Immature natural killer cell (primary cell): ENCODE measurements at places on chromosomes 2 and 18. TPM values are rescaled to one million over a fixed set of nuclear protein-coding genes. Genes with fewer than 3 reads are reported as not detected.
A peak's percentile ranks its signal among the peaks of the same experiment; 100 is the strongest.

DNA sequence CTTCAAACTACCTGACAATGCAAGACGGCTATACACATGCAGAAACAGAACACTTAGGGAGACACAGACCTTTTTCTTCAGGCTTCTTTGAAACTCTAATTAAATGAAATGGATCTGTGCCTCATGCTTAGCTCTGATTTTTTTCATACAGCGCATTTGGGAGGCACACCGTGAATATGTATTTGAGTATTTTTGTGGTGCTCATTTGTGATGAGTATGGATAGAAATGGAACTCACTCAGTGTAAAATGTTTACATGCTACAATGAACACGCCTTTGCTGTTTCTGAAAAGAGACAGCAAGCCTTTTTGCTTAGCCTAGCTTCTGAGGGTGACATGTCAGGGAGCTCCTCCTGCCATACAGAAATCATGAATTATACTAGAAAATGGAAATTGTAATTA, 113.3 kb downstream of the FSHR start:
- no peaks in the 10 kb centered on the region for H3K4me1 ChIP-seq
- H3K27ac ChIP-seq, result no peak overlapping the region
- no peak for DNase-seq
- H3K4me3 ChIP-seq, result no peak overlapping the region

DNA sequence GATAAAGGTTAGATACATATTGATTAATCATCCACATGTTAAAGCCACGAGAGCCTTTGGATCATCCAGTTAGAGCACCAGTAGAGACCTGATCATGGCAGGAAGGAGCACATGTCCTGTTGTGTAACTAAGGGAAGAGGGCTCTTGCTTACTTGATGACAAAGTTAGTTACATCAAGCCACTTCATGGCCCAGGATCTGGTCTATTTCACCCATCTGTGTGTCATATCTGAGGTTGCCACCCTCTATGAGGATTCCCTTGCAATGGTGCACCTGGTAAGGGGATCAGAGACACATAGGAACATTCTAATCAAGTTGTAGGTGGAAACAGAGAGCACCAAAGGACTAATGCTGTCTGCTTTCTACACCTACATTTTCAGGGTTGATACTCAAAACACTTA, 6.7 kb downstream of the ANKAR start:
- no peaks in the 10 kb centered on the region for H3K27me3 ChIP-seq
- H3K4me3 ChIP-seq, result no peak overlapping the region
- H3K36me3 ChIP-seq, result peaks cover 23% of the 10 kb centered on the region
- no peak for DNase-seq

DNA sequence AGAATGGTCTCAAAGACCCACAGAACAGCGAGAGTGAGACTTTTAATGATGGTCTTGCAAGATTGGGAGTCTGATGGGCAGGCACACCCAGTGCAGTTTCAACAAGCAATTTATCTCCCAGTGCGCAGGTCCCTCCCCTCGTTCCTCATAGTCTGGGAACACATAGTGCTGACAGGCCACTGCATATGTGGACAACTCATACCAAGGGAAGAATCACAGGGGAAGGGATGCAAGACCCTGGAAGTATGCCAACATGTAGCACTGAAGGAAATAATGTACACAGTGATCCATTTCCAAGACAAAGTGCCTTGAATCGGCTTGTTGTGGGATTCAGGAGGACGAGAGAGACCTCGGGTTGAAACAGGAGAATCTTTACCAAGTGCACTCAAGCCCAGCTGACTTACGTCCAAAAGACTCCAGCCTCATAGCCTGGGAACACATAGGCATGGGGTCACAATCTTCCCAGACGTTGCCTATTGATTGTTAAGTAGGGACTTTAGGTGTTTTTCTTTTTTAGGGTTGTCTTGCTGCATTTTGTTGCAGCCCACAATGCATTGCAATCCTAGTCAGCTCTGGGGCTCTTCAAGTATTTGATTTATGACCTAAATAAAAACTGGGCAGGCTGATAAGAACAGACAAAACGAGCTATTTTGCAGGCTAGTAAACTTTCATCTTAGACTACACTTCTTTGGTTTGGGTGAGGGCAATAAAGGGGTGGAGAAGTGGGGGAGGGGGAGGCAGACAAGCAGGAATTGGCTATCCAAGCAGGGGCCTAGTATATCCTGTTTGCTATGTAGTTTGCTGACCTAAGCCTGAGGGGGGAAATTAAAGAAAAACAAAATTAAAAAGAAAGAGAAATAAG, 24.7 kb upstream of the SERPINB5 start:
- no peak overlapping the region for H3K27ac ChIP-seq
- no peak for DNase-seq
- no peaks in the 10 kb centered on the region for H3K4me1 ChIP-seq
- H3K36me3 ChIP-seq, result no peaks in the 10 kb centered on the region
- no peak overlapping the region for H3K4me3 ChIP-seq

GRCh38 chr18:32021756-32022564, 3.3 kb downstream of the RNF125 start:
- peak overlapping the region; percentile 70 for H3K4me3 ChIP-seq
- DNase-seq, result no peak
- H3K27ac ChIP-seq, result peak overlapping the region; percentile 94
- peaks cover 5% of the 10 kb centered on the region for H3K36me3 ChIP-seq
- H3K4me1 ChIP-seq, result peaks cover 76% of the 10 kb centered on the region

DNA sequence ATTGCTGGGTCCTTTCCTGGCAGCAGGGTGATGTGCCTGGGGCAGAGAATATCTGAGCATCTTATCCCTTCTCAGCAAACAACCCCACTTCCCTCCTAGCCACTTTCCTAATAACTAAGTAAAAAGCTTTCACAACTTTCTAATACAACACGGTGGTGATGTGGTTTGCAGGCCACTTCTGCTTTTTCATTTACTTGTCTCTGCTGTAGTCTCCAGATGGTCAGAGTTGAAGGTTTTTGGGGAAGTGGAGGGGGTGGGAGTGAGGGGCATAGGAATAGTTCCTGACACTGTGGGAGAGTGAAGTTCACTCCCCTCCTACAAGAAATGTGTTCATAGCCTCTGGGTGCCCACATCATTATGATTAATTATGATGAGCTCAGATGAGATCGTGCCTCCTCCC, 11.6 kb downstream of the OXER1 start:
- no peak for DNase-seq
- H3K4me1 ChIP-seq, result peaks cover 28% of the 10 kb centered on the region
- H3K4me3 ChIP-seq, result no peak overlapping the region

GRCh38 chr2:45293182-45293581, 283.9 kb upstream of the SIX2 start:
- H3K36me3 ChIP-seq, result no peaks in the 10 kb centered on the region
- no peaks in the 10 kb centered on the region for H3K4me1 ChIP-seq
- H3K27ac ChIP-seq, result no peak overlapping the region
- H3K4me3 ChIP-seq, result no peak overlapping the region
- DNase-seq, result no peak

DNA sequence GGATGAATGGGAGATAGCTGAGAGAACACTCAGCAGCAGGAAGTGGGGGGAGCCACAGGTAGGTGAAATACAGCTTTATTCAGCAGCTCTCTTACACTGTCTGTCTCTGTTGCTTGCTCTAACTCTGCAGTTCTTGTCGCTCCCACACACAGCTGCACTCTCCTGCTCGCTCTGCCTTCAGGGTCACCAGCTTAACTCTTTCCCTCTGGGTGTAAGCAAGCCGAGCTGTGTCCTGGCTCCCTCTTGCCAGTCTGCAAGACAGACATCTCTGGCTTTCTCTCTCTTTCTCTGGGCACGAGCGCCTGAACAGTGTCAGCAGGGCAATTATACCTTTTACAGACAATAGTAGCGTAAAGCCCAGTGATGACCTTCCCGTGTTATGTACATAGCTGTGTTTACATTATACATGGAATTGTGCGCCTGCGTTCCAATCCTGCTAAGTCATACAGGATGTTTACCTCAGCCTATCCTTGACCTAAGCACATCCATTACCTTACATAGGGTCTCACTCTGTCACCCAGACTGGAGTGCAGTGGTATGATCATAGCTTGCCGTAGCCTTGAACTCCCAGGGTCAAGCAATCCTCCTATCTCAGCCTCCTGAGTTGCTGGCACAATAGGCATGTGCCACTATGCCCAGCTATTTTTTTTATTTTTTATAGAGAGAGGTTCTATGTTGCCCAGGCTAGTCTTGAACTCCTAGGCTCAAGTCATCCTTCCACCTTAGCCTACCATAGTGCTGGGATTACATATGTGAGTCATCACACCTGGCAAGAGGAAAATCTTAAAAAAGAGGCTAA, 57.8 kb upstream of the CHN1 start:
- no peak for DNase-seq
- no peak overlapping the region for H3K4me3 ChIP-seq
- no peaks in the 10 kb centered on the region for H3K27me3 ChIP-seq
- peaks cover 11% of the 10 kb centered on the region for H3K4me1 ChIP-seq

DNA sequence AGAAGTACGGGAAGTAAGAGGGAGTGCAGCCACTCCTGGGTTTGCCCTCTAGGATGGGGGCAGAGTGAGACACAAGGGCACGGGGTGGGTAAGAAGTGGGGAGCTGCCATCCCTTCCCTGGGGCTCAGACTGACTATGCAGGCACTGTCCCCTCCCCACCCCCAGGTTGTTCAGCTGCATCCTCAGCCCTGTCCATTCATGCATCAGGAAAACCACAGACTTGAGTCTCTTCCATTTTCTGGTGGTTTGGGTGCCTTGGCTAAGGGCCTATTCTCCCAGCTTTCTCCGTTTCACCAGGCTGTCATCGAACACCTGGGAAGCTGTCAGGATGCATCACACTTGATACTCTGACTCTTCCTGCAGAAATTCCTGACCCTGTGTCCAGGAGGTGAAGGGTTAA, 111.9 kb downstream of the TFCP2L1 start:
- no peak overlapping the region for H3K4me3 ChIP-seq
- no peak for DNase-seq
- H3K27ac ChIP-seq, result no peak overlapping the region
- no peaks in the 10 kb centered on the region for H3K4me1 ChIP-seq
- H3K36me3 ChIP-seq, result peaks cover 6% of the 10 kb centered on the region
- H3K27me3 ChIP-seq, result peaks cover 9% of the 10 kb centered on the region

- no peaks in the 10 kb centered on the region for H3K4me1 ChIP-seq
- H3K27ac ChIP-seq, result no peak overlapping the region
- no peaks in the 10 kb centered on the region for H3K27me3 ChIP-seq
- no peak for DNase-seq
- H3K4me3 ChIP-seq, result no peak overlapping the region
Measured at GRCh38 chr18:41410006-41410405, 545.0 kb upstream of the PIK3C3 start.

- no peak overlapping the region for H3K4me3 ChIP-seq
- H3K4me1 ChIP-seq, result no peaks in the 10 kb centered on the region
- no peak for DNase-seq
- no peak overlapping the region for H3K27ac ChIP-seq
- no peaks in the 10 kb centered on the region for H3K36me3 ChIP-seq
Measured at GRCh38 chr2:204234879-204235278, 298.3 kb downstream of the ICOS start.

DNA sequence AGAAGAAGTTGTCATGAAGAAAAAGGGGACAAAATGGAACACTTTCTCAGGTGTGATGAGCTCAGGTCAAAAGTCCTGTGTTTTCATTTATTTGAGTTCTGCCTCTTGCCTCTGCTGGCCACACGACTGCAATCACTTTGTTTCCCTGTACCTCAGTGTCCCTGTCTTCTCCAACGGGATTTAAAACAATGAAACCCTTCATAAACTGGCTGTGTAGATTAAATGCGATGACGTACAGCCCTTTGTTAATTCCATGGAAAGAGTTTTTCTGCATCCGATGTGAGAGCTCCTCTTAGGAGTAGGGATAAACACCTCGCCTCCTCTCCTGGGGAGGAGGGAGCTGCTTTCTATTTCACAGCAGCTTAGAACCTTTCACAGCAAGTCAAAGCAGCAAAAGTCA, 51.5 kb upstream of the CNGA3 start:
- peaks cover 3% of the 10 kb centered on the region for H3K36me3 ChIP-seq
- H3K27ac ChIP-seq, result no peak overlapping the region
- DNase-seq, result no peak
- H3K4me1 ChIP-seq, result no peaks in the 10 kb centered on the region

- DNase-seq, result no peak
- H3K36me3 ChIP-seq, result peaks cover 5% of the 10 kb centered on the region
- H3K27me3 ChIP-seq, result peaks cover 6% of the 10 kb centered on the region
Measured at GRCh38 chr2:184597571-184597991, 748 bp upstream of the ZNF804A start.

- no peaks in the 10 kb centered on the region for H3K27me3 ChIP-seq
- peaks cover 17% of the 10 kb centered on the region for H3K4me1 ChIP-seq
- H3K27ac ChIP-seq, result no peak overlapping the region
- no peaks in the 10 kb centered on the region for H3K36me3 ChIP-seq
- no peak for DNase-seq
- H3K4me3 ChIP-seq, result no peak overlapping the region
Measured at GRCh38 chr2:225471039-225471438, 71.5 kb downstream of the NYAP2 start.

- peak overlapping the region; percentile 97 for H3K27ac ChIP-seq
- no peak for DNase-seq
- H3K27me3 ChIP-seq, result peaks cover 4% of the 10 kb centered on the region
- peaks cover 100% of the 10 kb centered on the region for H3K4me1 ChIP-seq
- H3K36me3 ChIP-seq, result peaks cover 7% of the 10 kb centered on the region
Measured at GRCh38 chr2:8324164-8324856, 357.5 kb upstream of the ID2 start.

- H3K27ac ChIP-seq, result no peak overlapping the region
- no peaks in the 10 kb centered on the region for H3K36me3 ChIP-seq
- peaks cover 1% of the 10 kb centered on the region for H3K27me3 ChIP-seq
- DNase-seq, result no peak
- no peaks in the 10 kb centered on the region for H3K4me1 ChIP-seq
- H3K4me3 ChIP-seq, result no peak overlapping the region
Measured at GRCh38 chr2:205014201-205014600, 468.9 kb downstream of the PARD3B start.

GRCh38 chr18:28714498-28714897, 537.6 kb upstream of the CDH2 start:
- H3K27me3 ChIP-seq, result peaks cover 2% of the 10 kb centered on the region
- no peak overlapping the region for H3K27ac ChIP-seq
- no peaks in the 10 kb centered on the region for H3K4me1 ChIP-seq

DNA sequence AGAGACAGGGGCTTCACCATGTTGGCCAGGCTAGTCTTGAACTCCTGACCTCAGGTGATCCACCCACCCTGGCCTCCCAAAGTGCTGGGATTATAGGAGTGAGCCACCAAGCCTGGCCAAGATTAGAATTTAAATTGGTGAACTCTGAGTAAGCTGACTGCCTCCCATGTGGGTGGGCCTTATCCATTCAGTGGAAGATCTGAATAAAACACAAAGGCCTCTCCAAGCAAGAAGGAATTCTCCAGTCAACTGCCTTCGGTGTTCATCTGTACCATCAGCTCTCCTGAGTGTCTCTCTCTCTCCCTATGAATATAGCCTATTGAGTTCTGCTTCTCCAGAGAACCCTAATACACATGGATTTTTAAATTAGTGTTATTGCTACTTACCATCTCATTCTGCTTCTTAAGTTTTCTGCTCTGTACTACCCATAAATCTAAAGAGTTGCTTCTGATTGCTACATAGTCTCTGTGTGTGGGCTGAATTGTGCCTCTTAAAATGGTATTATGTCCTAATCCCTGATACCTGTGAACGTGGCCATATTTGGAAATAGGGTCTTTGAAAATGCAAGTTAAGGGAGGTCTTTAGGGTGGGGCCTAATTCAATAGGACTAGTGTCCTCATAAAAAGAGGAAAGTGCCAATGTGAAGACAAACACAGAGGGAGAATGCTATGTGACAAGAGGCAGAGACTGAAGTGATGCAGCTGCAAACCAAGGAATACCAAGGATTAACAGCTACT, 36.3 kb downstream of the FBXO11 start:
- H3K4me3 ChIP-seq, result no peak overlapping the region
- H3K4me1 ChIP-seq, result peaks cover 72% of the 10 kb centered on the region
- peak overlapping the region; percentile 4 for H3K27ac ChIP-seq
- H3K36me3 ChIP-seq, result no peaks in the 10 kb centered on the region

DNMT3A gene
- 15.9 TPM for polyA plus RNA-seq

SLC8A1 gene
- polyA plus RNA-seq, result 0.01 TPM

OR6B3 gene
- not detected for polyA plus RNA-seq

TMEM198 gene
- not detected for polyA plus RNA-seq
